ENCODE measurements at places on chromosomes 2 and 18. TPM values are rescaled to one million over a fixed set of nuclear protein-coding genes. Genes with fewer than 3 reads are reported as not detected.

- DNase-seq, result no peak
Observed at GRCh38 chr18:33557706-33558105, 20.3 kb upstream of the ASXL3 start.

- no peak for DNase-seq
Observed at GRCh38 chr2:35933031-35933430, 422.5 kb upstream of the CRIM1 start.

- peak; percentile 54 for DNase-seq
Observed at GRCh38 chr2:187547353-187547979, 6.8 kb downstream of the TFPI start.

SP100 gene
- 19.5 TPM for polyA plus RNA-seq

GPC1 gene
- 149 TPM for polyA plus RNA-seq

MALL gene
- polyA plus RNA-seq, result 12.8 TPM

PIEZO2 gene
- 19.0 TPM for polyA plus RNA-seq

TMEM247 gene
- polyA plus RNA-seq, result not detected

LANCL1 gene
- 59.6 TPM for polyA plus RNA-seq
